ENCODE measurements at places on chromosomes 5 and 9.

- no peak for DNase-seq
Measured at GRCh38 chr5:128711216-128711615, 173.2 kb upstream of the FBN2 start.

DNA sequence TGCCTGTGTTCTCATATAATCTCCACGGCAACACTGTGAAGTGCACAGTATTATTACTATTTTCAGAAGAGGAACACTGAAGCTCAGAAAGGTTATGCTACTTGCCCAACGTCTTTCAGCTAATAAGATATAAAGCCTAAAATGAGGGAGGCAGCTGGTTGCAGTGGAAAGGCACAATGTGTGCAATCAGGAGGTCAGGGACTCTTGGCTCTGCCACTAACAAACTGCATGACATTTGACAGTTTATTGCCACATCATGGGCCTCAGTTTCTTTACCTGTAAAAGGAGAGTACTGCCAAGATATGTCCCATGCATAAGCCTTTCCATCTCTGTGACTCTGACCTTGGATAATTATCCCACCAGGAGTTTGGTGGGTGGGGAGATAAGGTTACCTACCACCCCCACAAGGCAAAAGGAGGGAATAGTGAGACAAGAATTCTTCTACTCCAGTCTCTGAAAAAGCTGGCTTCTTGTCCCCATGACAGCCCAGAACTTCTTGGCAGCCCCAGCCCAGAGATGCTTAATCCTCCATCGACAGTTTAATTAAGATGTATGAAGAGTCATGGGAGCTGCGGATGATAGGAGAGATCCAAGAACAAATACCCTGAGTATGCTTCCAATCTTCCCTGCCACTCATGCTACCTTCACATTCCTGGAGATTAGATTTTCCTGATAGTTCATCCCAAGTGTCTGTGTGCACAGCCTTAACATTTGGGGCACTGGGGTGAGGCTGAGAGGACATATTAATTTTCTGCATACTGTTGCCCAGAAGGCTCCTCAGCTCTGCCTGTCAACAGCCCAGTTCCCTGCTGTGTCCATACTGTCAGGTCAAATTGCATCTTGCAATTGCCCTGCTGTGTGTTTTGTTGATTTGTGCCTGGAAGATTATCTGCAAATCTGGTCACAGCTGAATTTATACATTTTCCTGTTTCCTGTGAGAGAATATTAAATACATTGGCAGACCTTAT, 271.2 kb downstream of the FAM114A2 start:
- DNase-seq: no peak

DNA sequence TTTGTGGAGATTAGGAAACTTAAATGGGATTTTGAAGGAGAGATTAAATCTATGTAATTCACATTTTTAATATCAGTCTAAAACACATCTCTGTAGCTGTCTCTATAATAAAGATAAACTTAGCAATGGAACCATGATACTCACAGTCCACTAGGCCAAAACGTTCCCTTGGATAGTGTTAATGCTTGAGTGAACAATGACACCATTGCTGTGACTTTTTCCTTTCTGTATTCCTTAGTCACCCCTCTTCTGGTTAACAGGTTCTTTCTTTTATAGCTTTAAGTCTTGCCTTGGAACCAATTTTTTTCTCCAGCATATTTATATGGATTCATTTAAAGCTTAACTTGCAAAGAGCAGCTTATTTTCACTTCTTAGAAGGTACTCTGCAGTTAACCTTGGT, 63.3 kb downstream of the INSL6 start:
- no peak for DNase-seq

- no peak for DNase-seq
Measured at GRCh38 chr5:71828291-71829040, 109.4 kb downstream of the CARTPT start.

DNA sequence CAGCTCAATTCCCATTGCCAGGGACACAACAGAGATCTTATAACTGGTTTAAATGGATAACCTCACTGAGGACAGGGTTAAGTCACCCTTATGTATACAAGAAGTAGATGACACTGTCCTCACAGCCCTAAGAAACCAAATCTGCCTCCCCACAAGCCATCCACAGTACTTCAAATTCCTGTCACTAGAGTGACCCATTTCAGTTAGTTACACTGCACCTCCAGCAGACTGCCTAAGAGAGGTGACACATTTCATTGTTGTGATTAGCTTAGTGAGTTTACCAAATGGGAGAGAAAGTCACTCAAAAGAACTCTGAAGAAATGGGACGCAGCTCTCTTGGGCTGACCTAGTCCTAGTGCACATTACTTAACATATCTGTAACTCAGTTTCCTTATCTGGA, 53.6 kb upstream of the HTR1A start:
- no peak for DNase-seq

DNA sequence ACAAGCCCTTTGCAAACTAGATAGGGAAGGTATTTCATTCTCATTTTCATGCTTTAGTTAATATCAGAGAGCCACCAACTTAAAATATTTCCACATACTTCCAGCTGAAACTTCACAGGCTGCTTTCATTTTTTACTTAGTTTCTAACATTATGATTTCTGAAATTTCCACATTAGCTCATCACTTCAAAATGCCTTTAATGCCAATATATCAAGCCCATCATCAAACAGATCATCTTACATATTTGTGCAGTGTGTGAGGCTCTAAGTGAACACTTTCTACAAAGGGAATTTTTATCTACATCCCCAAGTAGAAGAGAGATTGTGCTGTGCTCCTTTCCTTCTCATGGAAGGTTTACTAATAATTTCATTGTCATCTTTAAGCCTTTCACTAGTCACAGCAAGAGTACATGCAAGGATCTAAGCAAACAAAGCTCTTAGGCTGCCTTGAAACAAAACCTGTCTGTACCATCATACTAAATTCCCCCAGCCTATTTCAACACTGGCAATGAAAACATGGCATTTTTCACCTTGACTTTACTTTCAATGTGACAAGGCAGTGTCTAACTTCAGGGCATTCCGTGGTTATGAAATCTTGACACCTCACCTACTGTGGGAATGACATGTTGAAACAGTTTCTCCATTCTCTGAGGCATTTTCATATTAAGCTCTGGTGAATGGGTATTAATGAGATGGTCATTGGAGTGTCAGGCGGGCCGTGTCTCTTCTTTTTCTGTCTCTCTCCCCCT, 45.4 kb downstream of the PPP2R2B start:
- DNase-seq: no peak

GRCh38 chr9:101705135-101705661, 33.2 kb downstream of the GRIN3A start:
- no peak for DNase-seq

DNA sequence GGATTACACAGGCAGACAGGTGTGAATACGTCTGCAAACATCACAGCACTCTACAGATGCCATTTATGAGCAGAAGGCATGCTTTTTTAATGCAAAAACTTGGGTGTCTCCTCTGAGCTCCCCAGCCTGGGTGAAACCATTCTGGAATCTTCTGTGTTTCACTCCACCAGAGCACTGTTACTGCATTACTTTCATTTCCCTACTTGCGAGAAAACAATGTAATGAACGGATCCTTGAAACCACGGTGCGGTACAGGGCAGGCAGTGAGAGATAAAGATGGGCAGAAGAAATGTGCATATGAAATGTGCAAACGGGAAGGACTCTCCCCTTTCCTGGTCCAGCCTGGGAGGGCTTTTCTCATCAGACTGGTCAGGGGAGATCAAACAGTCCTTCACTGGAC, 584.3 kb upstream of the KLF4 start:
- no peak for DNase-seq

- DNase-seq: no peak
Measured at GRCh38 chr5:143130613-143131305, 272.7 kb downstream of the NR3C1 start.

- DNase-seq: no peak
Measured at GRCh38 chr9:105438141-105438806, 9.6 kb upstream of the FSD1L start.

DNA sequence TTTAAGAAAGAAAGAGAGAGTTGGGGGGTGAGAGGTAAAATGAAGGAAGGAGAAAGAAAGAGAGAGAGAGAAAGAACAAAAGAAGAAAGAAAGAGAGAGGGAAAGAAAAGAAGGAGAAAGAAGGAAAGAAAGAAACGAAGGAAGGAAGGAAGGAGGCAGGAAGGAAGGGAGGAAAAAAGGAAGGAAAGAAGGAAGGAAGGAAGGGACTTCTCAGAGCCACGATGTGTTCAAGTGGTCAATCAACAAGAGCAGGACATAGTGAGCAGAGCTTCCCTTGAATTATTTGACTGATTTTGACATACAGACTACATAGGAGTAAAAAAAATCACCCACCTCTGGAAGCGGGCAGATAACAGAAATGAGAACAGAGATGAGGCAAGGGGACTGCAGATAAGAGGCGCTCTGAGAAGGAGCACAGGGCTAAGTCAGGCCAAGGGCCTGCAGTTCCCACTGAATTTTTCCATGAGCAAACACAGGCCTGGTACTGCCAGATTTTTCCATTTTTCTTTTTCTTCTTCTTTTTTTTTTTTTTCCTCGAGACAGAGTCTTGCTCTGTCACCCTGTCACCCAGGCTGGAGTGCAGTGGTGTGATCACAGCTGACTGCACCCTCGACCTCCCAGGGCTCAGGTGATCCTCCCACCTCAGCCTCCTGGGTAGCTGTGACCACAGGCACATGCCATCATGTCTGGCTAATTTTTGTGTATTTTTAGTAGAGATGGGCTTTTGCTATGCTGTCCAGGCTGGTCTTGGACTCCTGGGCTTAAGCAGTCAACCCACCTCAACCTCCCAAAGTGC, 77.7 kb upstream of the IL17B start:
- no peak for DNase-seq

DNA sequence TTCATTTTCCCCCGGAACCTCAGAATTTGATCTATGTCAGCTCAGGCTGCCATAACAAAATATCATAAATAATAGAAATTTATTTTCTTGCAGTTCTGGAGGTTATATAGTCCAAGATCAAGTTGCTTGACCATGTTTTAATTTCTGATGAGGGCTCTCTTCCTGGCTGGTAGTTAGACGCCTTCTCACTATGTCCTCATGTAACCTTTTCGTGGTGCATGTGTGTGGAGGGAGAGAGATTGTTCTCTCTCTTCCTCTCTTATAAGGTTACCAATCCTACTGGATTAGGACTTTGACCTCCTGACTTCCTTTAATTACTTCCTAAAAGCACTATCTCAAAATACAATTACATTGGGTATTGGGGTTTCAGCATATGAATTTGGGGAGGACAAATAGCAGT, 198.6 kb downstream of the SH3GL2 start:
- DNase-seq: no peak

- DNase-seq: no peak
Measured at GRCh38 chr9:130352586-130353285, 87.2 kb downstream of the HMCN2 start.

DNA sequence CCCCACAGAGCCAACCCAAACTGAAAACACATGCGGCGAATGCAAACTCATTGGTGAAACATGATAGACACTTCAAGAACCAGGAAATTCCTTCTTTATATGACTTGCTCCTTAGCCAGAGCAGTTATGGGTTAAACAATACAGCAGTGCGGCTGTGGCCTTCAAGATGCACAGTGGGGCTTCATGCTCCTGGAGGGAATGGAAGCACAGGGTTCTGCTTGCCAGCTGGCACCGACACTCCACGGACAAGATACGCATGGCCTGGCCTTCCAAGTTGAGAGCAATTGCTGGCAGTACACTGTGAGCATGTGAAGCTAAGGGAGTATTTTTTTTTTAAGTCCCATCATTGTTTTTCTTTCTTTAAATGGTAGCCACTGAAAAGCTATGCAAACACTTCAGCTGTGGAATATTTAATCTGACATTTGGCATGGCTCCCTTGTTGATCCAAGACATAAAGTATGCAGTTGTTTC, 451.6 kb upstream of the CD180 start:
- no peak for DNase-seq

DNA sequence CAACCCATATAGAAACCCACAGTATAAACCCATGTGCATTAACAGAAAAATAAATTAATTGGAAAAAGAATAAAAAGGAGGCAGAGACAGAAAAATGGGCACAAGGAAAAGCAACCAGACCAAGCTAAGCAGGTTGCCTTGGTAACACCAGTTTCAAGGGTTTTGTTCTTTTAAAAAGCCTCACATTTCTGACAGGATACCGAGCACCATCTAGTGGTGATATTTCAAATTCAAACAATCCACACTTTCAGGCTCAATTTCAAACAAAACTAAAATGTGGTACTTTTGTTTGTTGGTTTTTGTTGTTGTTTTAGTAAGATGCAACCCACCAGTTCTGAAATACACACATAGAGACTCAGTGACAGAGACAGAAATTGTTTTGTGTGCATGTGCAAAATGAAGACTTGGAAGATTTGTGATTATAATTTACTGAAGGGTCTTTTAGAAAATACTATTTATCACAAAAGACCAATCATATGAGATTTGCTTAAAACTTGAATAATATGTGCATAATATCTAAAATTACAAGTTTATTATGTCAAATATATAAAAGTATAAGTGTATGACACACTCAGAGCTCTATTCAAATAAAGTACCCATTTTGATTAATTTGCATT, 318.2 kb downstream of the SLCO4C1 start:
- DNase-seq: peak; percentile 30

- DNase-seq: no peak
Measured at GRCh38 chr5:137605411-137605810, 106.3 kb upstream of the SPOCK1 start.

DNA sequence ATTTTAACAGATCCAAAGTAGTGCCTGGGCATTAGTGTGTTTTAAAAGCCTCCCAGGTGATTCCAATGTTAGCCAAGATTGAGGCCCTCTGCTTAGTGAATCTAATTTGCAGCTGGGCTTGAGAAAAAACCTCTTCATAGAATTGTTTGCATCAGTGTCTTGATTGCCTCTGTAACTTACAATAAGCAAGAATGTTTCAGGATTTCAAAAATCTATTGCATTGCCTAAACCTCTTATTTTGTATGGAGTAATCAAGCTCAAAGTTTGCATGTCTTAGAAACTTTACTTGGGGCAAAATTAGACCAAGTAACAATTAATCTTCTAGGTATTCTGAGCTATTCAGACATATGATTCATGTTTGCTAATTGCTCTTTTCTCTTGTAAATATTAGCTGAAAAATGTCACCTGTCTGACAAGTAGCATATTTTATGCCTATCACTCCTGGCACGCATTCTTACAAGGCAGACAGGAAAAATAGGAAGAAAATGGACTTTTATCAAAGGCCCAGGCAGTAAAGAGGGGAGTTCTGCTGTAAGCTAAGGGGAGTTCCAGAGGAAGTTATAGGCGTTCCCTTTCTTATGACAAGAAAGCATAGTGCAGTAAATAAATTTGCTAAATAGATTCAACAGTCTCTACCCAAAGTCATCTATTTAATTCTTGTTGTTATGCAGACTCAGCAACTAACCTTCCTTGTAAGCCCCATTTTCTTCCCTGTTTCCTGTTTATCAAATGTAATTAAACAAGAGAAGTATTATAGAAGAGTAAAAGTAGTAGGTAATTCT, 21.0 kb downstream of the PDCD1LG2 start:
- no peak for DNase-seq

- DNase-seq: no peak
Measured at GRCh38 chr9:98772364-98773155, 23.8 kb downstream of the ANKS6 start.

GRCh38 chr5:7518947-7519560, 123.1 kb downstream of the ADCY2 start:
- no peak for DNase-seq

- DNase-seq: no peak
Measured at GRCh38 chr5:141567513-141568117, 51.2 kb downstream of the DIAPH1 start.

Data from frontal cortex (tissue), 4 donors.